ENCODE measurements at places on chromosomes 5 and 9.

DNA sequence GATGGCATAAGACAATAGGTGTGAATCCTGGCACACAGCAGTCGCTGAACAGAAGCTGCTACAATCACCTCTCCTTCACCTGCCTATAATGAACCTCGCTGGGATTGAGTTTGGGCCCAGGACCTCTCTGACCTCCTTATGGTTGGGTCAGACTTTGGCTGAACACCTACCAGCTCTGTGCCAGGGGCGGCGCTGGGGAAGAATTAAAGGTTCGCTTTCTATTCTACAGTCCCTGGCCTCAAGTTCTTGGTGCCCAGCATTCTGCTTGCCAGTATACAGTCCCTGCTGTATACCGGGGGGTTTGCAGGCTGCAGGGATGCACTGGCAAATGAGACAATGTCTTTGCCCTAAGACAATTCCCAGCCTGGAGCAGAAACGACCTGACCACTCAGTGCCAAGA is 895 bp upstream of the STRBP start:
- no peak for DNase-seq

DNA sequence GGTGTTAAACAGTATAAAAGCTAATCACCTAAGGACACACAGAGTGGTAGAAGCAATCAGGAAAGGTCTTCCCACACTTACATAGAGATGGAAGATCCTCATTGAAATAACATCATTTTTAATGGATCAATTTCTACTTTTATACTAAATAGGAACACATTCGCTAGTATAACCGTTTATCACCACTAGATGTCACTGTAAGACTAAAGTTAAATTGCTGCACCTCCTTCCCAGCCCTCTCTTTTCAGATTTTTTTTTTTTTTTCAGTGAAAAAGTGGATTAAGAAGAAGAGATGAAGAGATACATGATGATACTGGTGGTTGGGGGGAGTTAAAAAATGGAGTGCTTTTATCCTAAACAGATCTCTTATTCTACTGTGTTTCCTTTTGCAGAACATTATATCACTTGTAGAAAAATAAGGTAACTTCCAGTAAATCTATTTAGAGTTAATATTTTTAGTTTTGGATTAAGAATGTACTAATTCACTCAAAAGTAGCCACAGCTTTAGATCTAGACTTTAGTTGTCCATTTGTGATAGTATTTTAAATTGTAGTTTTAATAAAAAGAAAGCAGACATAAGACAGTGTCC is 116.9 kb upstream of the ARRDC3 start:
- DNase-seq = no peak

GRCh38 chr5:111762895-111763294 is 5.9 kb upstream of the NREP start:
- no peak for DNase-seq

GRCh38 chr5:73351593-73351992 is 97.0 kb downstream of the FOXD1 start:
- DNase-seq = no peak

DNA sequence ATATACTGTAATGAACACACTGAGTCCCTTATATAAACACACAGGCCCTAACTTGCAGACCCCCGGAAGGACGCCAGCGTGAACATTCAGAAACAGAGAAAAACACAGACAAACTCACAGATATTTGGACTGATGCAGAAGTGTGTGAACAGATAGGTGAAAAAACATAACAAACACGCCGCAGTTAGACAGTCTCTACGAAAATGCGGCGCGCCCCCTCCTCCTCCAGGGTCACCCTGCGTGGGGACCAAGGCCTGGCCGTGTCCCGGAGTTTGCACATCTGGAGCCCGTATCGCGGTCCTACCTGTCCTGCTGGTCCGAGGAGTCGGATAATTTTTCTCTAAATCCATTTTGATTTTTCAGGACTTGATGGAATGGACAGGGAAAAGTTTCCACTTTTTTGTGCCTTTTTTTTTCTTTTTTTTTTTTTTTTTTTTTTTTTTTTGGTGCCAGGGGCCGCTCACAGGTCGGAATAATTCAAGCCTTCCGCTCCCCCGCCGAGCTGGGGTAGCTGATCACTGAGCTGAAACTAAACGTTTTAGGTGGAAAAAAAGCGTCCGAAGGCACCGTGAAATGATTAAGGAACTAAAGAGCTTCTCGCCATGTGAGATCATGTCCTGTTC is at the start of gene PAX5:
TSS of gene PAX5 (minus strand) at position 587 of the 623 bp plus-strand sequence. CDS start at position 350, 237 bp downstream.
- no peak for DNase-seq

DNA sequence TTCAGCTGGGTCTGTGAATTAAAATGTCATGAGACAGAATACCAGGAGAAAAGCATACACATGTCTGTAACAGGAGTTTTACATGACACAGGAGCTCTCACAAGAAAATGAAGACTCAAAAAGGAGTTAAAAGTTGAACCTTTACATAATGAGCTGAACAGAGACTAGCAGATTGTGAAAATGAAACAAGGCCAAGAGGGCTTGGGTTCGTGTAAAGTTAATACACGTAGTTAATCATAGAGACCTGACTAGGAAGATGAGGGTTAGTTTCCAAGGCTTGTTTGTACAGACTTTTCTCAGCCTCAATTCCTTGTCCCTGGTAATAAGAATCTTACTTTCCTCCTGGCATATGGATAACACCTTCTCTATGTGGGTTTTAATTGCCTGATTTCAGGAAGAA is 1294.0 kb downstream of the MAT2B start:
- no peak for DNase-seq

GRCh38 chr9:31519424-31519823 is 865.0 kb upstream of the ACO1 start:
- no peak for DNase-seq

DNA sequence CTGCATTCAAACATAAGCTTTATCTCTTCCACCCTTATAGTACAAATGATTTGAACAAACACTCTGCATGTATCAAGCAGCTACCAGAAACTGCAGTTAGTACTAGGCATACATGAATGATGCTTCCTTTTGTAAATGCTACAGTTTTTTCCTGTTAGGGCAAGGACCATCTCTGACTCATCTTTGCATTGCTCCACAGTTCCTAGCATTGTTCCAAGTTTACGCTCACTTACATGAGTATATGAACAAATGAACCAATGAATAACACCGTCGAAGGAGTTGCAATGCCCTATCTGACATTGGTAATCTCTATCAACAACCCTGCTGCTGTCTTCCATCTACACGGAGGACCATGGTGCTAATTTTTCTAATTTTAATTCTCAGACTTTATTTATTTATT is 2.1 kb upstream of the ALDH7A1 start:
- no peak for DNase-seq

- no peak for DNase-seq
Observed at GRCh38 chr9:23005156-23005555, 558.5 kb downstream of the DMRTA1 start.

GRCh38 chr9:122498883-122499288 is 11.7 kb upstream of the OR1J2 start:
- no peak for DNase-seq

- DNase-seq = no peak
Observed at GRCh38 chr5:57828221-57828620, 345.6 kb upstream of the ACTBL2 start.

GRCh38 chr5:65359981-65360380 is 121.7 kb downstream of the ADAMTS6 start:
- no peak for DNase-seq

GRCh38 chr5:2300421-2300820 is 417.7 kb upstream of the IRX4 start:
- DNase-seq = no peak

- no peak for DNase-seq
Observed at GRCh38 chr5:135396459-135397055, 2.5 kb downstream of the MACROH2A1 start.

GRCh38 chr9:95246547-95246946 is 71.0 kb downstream of the FANCC start:
- DNase-seq = no peak

DNA sequence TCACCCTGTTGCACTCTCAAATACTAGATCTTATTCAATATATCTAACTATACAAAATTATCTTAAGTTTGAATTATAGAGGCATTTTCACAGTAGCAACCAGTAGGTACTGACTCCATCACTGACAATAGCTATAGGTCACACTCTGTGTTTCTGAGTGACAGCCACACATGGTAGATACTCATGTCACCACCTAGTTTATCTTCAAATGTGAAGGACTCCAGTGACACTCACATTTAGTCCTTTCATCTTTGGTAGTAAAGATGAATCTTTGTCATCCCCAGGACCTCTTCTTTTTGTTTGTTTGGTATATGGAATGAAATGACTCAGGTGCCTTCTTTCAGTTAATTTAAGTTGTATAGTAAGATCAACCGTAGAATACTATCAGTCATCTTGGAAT is 102.5 kb upstream of the DHFR start:
- no peak for DNase-seq

DNA sequence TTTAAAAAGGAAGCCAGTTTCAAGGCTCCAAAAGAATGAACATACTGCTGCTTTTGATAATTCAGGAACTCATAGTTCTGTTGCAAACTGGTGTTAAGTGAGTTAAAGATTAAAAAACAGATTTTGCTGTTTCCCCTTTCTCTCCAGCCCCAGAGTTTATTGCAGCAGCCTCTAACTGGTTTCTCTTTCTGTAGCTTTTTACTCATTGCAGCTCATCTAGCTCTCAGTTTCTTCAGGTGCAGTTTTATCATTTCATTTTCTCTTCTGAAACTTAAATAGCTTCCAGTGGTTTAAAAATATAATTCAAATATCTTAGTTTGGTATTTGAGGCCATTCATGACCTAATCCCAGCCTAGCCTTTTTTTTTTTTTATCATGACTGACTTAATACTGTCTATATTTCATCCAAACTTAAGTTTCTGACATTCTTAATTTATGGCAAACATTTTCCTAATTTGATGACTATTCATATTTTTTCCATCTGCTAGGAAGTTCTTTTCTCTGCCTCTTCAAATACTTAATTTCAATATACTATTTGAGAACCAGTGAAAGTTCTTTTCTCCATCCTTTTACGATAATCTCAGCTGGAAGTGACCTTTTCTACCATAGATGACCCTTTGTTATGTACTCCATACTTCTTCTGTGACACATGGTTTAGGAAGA is 252.7 kb upstream of the GRIA1 start:
- no peak for DNase-seq

- DNase-seq = no peak
Observed at GRCh38 chr9:13899924-13900323, 414.0 kb downstream of the NFIB start.

DNA sequence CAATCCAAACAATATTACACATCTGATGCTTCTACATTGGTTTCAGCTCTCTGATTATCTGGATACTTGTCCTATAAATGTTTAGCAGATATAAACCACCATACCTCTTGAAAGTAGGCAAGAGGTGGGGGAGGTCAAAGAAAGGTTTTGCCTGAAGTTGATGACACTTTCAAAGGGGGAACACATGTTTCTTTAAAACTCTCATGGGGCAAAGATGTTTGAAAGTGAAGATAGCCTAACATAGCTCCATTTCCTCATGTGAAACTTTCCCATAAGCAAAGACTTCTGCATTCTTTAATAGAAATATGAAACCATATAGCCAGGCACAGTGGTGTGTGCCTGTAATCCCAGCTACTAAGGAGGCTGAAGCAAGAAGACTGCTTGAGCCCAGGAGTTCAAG is 62.1 kb downstream of the CETN3 start:
- no peak for DNase-seq

GRCh38 chr9:104263942-104264341 is 169.8 kb downstream of the SMC2 start:
- no peak for DNase-seq

DNA sequence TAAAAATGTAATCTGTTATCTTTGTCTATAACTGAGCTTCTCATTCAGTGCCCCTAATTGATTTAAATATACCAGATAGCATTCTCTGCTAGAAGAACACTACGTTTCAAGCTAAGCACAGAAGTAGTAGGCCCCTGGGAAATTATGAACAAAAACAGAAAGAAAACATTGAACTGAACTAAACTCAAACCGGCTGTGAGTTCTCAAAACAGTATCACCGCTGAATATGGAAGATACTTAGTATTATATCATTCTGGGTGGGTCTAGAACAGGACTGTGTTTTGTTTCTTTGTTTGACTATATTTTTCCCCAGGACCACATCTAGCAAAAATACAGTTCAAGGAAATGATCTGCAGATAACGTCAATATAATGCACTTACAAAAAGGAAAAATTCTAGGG is 95.1 kb upstream of the HMHB1 start:
- no peak for DNase-seq

- DNase-seq = no peak
Observed at GRCh38 chr9:130745829-130746228, 52.2 kb downstream of the EXOSC2 start.

DNA sequence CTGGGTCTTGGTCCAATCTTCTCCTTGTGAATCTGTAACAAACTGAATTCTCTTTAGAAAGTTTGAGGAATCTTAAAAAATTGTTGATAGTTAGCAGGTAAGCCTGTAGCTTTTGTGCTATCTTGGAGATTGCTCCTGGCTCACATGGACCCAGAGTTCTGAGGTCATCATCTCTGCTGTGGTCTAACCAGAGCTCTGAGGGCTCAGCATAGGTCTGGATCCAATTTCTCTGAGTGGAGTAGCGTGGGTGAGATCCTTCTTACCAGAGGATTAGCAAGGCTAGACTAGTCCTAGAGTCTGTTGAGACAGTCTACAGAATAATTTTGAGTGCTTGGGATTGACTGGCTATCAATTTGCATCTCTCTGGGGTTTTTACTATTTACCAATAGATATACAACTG is 60.5 kb upstream of the IL6ST start:
- no peak for DNase-seq

- no peak for DNase-seq
Observed at GRCh38 chr5:135891268-135891667, 4.4 kb downstream of the IL9 start.

DNA sequence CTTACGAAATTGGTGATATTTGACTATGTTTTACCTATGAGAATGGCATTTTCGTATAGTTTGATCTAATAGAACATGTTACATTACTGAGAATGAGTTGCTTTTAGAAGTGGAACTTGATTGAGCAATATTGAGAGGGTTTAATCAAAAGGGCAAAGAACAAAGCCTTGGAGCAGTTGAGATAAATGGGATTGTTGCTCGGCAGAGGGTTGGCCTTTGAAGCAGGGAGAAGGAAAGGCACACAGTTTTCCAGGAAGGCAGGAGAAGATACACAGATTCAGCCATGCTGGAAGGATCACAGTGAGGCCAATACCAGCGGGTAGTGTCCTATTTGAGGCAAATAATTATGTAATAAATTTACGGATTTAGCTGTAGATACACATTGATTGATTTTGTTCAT is 19.5 kb downstream of the MAN2A1 start:
- no peak for DNase-seq

GRCh38 chr5:147534172-147534951 is 24.5 kb upstream of the DPYSL3 start:
- DNase-seq = no peak

- DNase-seq = no peak
Observed at GRCh38 chr5:174560861-174561260, 163.5 kb upstream of the MSX2 start.

GRCh38 chr5:77842243-77842642 is 66.1 kb upstream of the TBCA start:
- DNase-seq = no peak
